ENCODE measurements at places on chromosomes 6 and 20. TPM values are rescaled to one million over a fixed set of nuclear protein-coding genes. Genes with fewer than 3 reads are reported as not detected.

WFDC5 gene
- total RNA-seq, result not detected

TASP1 gene
- total RNA-seq, result 10.9 TPM

HLA-DQB2 gene
- not detected for total RNA-seq

PLA2G7 gene
- not detected for total RNA-seq

JAG1 gene
- total RNA-seq, result 54.7 TPM

UNC5CL gene
- 0.57 TPM for total RNA-seq
